ENCODE measurements at places on chromosomes 16 and 17.

DNA sequence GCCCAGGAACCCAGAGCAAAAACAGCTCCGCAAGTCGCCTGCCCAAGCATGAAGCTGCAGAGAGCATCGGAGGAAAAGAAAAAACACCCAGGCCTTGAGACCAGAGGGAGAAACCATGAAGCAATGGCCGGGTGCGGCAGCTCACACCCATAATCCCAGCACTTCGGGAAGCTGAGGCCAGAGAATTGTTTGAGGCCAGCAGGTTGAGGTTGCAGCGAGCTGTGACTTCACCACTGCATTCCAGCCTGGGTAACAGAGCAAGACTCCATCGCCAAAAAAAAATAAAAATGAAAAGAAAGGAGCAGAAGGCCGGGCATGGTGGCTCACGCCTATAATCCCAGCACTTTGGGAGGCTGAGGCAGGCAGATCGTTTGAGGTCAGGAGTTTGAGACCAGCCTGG is 40.3 kb downstream of the C16orf95 start:
- DNase-seq: no peak

GRCh38 chr16:23436951-23437350 is 16.0 kb downstream of the COG7 start:
- DNase-seq: no peak

- DNase-seq: peak; percentile 64
These were observed 72.3 kb downstream of the CDK5R1 start for GRCh38 chr17:32558997-32559650.

GRCh38 chr17:31226950-31227349 is 70.1 kb downstream of the OMG start:
- DNase-seq: no peak

DNA sequence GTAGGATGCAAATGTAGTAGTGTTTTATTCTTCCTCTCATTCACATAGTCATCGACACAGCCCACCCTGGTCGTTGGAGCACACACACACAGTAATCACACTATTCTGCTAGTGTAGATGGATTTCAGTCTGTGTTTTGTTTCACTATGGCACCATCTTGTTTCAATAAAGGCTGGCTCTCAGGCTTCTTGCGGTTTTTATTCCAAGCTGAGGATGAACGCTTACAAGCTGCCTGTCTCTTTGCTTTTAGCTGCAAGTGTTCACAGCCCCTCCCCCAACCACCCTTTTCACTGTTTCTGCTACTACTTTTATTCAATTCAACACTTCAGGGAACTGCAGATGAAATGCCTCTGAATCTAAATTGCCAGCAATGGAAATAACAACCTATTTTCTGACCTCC is 140.9 kb upstream of the PMFBP1 start:
- no peak for DNase-seq

GRCh38 chr16:53912155-53912554 is 208.2 kb downstream of the FTO start:
- DNase-seq: peak; percentile 5

- no peak for DNase-seq
These were observed 224.4 kb downstream of the PRKCA start for GRCh38 chr17:66526827-66527226.

GRCh38 chr17:58088624-58089023 is 5.4 kb downstream of the DYNLL2 start:
- no peak for DNase-seq

- no peak for DNase-seq
These were observed at the start of gene C1QTNF1 for GRCh38 chr17:79023886-79024771. TSS of gene C1QTNF1 (plus strand) at chr17:79024169. CDS start at chr17:79043969, 19,800 bp downstream.

Data from GM19239 (cell line).